ENCODE measurements at places on chromosomes 13 and 19.

GRCh38 chr19:8097198-8097597 is 44.6 kb downstream of the CCL25 start:
- DNase-seq = no peak

GRCh38 chr19:47836038-47836437 is 14.3 kb downstream of the CRX start:
- DNase-seq = no peak

DNA sequence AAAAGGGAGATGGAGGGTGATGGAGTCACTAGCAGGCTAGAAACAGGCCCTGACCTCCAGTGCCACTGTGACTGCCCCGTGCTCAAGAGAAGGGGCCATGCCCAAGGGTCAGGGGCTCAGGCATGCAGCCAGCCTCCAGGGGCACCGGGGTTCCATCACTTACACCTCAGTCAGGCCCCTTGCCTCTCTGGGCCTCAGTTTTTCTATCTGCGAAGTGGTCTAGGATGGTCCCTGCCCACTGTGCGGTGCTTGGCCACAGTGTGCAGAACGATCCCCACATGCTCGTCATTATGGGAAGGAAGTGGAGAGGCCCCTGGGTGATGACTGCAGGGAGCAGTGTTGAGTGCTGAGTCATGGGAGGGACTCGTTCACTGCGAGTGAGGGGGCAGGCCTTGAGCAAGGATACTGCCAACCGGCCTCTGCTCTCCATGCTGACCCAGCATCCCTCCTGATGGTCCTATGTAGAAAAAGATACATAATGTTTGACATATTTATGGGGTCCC is 23.1 kb downstream of the TMED1 start:
- no peak for DNase-seq

- DNase-seq = no peak
Observed at GRCh38 chr13:110498327-110498726, 63.2 kb downstream of the RAB20 start.

DNA sequence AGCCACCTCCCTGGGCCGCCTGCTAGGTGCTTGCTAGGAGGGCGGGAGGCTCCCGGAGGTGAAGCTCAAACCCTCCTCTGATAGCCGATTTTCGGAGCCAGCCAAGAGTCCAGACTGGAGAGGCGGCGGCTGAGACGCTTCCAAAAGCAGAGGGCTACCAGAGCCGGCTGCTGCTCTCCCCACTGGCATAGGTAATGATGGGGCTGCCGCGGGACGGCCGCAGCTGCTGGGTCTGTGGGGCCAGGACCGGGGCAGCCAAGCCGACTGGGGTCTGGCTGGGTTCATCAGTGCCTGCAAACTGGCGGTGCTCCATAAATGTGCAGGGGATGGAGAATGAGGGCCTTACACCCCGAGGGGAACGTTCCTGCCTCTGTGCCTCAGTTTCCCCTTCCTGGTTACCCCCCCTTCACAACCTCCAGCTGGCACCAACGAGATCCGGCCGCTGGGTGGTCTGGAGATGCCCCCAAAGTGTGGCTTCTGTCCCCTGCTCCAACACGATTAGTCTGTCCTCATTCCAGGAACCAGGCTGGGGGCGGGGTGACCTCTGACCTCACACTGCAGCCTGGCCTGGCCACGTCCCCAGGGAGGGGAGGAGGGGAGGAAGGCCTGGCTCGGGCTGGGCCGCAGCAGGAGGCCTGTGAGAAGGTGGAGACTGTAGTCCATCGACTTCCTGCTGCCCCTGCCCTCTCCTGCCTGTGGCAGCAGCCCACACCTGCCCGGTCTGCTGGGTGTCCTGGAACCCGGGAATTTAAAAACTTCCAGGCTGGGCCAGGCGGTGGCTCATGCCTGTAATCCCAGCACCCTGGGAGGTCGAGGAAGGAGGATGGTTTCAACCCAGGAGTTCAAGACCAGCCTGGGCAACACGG is 3.8 kb upstream of the WDR18 start:
- DNase-seq = no peak

GRCh38 chr13:46899801-46900200 is 2.9 kb upstream of the HTR2A start:
- DNase-seq = no peak

- DNase-seq = no peak
Observed at GRCh38 chr13:97226013-97226412, 3.9 kb downstream of the MBNL2 start.

- DNase-seq = no peak
Observed at GRCh38 chr13:46339035-46339666, 47.9 kb downstream of the RUBCNL start.

DNA sequence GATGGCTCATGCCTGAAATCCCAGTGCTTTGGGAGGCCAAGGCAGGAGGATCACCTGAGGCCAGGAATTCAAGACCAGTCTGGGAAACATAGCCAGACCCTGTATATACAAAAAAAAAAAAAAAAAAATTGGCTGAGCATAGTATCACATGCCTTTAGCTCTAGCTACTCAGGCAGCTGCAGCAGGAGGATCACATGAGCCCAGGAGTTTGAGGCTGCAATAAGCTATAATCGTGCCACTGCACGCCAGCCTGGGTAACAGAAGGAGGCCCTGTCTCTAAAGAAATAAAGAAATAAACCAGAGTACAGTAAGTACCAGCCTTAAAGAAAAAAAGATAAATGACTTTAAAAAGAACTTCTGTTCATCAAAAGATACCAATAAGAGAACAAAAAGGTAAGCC is 52.9 kb downstream of the FAM124A start:
- no peak for DNase-seq

DNA sequence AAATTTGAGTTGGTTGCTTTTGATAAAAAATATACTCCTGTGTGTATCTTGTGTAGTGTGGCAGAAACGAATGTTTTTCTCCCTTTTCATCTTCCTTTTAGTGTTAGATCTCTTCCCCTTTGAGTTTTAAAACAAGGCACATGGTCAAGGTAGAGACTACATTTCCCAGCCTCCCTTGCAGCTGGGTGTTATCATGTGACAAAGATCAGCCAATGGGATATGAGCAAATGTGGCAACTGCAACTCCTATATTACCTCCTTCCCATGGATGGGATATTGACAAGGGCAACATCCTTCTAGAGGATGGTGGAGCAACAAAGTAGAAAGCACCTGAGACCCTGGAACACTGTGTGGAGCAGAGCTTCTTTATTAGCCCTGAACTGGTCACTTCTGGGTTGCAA is 42.4 kb downstream of the ADGRE3 start:
- no peak for DNase-seq

GRCh38 chr13:51221674-51222036 is 543 bp upstream of the FAM124A start:
- DNase-seq = no peak

DNA sequence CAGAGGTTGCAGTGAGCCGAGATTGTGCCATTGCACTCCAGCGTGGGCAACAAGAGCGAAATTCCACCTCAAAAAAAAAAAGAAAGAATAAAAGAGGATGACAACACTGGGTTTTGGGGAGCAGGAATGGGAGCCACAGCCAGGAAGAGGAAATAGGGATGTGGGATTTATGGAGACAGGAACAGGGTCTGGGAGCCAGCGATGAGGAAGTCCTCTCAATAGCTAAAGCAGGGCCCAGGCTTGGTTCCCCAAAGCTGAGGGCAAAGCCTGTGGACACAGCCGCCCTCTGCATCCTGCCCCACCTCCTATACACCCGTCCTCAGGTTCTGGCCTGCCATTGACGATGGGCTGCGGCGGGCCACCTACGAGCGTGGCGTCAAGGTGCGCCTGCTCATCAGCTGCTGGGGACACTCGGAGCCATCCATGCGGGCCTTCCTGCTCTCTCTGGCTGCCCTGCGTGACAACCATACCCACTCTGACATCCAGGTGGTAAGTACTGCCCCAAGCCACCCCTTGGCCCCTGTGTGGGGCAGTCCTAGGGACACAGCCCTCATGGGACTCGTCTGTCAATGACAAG is 13.6 kb downstream of the HIPK4 start:
- DNase-seq = no peak

- DNase-seq = no peak
Observed at GRCh38 chr19:36950335-36951119, 34.4 kb downstream of the ZNF568 start.

- no peak for DNase-seq
Observed at GRCh38 chr19:11174336-11174735, 18.8 kb upstream of the SPC24 start.

GRCh38 chr13:114043421-114044053 is 69.7 kb upstream of the C13orf46 start:
- no peak for DNase-seq

GRCh38 chr13:49814551-49815270 is 22.2 kb upstream of the KPNA3 start:
- no peak for DNase-seq

DNA sequence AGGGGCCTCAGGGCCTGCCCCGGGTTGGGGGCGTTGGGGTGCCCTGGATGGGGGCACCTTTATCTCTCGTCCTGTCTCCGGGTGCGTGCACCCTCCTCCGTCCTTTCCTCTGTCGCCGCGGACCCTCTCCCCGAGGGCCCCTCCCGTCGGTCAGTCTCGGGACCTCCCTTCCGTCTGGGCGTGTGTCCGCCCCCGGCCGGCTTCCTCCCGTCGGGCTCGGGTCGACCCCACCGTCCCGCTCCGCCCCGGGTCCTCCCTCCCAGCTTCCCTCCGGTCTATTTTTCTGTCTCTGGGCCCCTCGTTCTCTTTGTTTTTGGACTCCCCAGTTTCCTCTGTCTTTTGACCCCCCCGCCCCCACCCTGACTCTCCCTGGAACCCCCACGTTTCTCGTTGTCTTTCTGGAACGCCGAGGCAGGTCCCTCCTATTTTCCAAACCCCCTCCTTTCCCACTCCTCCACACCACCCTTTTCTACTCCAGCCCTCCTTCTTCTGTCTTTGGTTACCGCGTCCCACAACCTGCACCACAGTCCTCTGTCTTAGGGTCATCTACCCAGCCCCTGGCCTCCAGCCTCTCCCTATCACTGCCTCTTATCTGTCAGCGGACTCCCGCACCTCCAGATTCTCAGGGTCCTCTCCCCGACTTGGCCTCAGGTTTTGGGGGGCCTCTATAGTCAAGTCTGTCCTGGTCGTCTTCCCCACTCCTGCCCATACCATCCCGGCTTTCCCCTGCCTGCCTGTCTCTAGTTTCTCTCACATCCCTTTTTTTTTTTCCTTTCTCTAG is 757 bp downstream of the EGLN2 start:
- no peak for DNase-seq

- no peak for DNase-seq
Observed at GRCh38 chr19:37695144-37695899, 24.2 kb downstream of the ZNF607 start.

DNA sequence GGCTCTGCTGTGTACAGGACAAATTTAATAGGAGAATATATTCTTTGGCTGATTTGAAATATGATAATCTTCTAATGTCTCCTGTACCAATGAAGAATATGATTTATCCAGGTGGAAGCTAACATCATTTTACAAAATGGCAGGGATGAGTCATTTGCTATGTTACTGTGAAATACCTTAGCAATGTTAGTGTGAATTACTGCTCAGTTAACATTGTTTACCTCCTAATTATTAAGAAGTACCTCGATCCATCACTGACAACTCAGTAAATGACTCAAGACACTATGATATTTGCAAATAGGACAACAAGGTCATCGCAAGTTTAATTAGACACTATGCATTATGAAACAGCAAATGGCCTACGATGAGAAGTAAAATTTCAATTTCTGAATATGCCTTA is 309.1 kb upstream of the EDNRB start:
- DNase-seq = no peak

DNA sequence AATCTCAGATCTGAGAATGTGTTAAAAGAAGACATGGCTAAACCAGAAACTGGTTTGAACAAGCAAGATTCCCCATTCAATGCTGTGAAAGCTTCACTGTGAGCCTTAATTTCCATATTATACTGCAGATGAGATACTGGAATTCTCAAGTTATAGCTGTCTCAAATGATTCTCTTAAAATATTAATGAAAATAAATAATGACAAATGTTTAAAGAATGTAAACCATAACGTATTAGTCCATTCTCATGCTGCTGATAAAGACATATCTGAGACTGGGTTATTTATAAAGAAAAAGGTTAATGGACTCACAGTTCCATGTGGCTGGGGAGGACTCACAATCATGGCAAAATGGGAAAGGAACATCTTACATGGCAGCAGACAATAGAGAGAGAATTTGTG is 667.8 kb downstream of the SLITRK1 start:
- DNase-seq = no peak

DNA sequence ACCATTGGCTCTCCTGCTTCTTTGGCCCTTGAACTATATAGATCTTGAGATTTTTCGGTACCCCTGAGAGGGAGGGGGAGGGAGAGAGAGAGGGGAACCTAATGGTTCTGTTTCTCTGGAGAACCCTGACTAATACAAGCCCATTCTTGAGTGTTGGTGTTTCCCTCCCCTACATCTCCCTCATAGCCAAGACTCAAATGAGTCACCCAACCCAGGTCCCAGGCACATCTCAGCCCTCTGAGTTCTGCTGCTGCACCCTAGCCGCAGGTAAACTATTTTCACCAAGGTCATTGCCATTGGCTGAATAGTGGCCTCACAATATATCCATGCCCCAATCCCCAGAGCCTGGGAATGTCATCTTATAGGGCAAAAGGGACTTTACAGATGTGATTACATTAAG is 225.8 kb upstream of the MAB21L1 start:
- no peak for DNase-seq

DNA sequence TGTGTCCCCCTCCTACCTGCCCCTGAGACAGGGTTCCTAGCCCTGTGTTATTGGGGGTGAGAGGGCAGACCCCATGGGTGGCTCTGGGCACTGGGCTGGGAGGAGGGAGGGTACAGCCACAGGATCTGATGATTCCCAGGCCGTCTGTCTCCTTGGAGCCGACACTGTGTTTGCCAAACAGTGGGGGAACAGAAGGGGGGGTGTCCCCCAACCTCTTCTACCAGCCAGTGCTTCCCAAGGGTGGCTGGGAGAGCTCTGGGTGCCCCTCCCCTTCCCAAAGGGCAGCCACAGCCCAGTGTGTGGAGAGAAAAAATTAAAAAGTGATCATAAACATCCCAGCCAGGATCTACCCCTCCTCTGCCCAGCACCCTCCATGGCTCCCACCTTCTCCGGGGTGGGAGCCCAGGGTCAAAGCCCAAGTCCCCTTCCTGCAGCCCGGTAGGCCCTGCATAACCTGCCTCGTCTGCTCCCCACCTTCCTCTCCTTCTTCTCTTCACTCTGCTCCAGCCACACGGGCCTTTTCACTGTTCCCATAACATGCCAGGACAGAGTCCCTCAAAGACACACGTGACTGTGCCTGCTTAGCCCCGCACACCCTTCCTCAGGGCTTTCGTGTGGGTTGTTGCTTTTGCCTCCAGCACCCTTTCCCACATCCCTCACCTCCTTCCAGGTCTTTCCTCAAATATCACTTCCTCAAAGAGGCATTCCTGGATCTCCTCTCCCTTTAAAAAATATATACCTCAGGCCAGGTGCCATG is 1.4 kb upstream of the PLIN4 start:
- no peak for DNase-seq
